Fibroblast of skin of left quadriceps (primary cell): ENCODE measurements at places on chromosomes 12 and 14.

GRCh38 chr14:99128185-99128584 lies 143.8 kb downstream of the BCL11B start:
- no peak for DNase-seq

GRCh38 chr12:130127532-130127911 lies 34.7 kb upstream of the FZD10 start:
- no peak for DNase-seq

GRCh38 chr12:78534311-78534710 lies 330.3 kb upstream of the SYT1 start:
- DNase-seq, result no peak

- no peak for DNase-seq
These were observed 7.4 kb downstream of the MOK start for GRCh38 chr14:102297436-102298170.

DNA sequence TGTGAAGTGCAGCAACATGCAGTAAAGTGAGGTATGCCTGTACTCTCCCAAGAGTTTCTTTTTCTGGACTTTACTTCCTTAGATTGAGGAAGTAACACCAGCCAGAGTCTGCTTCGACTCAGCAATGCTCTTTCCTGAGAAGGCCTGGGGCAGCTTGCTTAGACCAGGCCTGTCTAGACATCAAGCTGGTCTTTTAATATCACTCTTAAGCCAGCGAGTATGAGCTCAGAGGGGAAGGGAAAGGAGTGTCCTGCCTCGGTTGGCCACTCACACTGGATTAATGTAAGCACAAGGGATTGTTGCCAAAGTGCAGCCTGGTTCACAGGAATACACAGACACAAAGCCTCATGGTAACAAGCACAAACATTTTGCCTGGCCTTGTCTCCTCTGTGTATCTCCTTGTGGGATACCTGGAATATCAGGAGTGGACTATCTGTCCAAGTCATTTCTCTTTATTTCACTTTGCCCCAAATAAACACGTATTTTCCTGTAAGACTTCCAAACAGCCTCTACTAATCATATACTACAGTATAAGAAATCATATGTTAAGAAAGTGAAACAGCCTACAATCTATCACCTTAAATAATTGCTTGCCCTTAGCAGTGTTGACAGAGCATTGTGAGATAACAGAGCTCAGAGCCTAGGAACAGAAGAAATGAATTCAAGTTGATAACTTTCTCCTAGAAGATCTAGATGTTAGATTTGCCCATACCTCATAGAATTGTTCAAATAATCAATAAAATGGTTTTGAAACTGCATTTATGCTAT lies 121.2 kb upstream of the DAAM1 start:
- no peak for DNase-seq

DNA sequence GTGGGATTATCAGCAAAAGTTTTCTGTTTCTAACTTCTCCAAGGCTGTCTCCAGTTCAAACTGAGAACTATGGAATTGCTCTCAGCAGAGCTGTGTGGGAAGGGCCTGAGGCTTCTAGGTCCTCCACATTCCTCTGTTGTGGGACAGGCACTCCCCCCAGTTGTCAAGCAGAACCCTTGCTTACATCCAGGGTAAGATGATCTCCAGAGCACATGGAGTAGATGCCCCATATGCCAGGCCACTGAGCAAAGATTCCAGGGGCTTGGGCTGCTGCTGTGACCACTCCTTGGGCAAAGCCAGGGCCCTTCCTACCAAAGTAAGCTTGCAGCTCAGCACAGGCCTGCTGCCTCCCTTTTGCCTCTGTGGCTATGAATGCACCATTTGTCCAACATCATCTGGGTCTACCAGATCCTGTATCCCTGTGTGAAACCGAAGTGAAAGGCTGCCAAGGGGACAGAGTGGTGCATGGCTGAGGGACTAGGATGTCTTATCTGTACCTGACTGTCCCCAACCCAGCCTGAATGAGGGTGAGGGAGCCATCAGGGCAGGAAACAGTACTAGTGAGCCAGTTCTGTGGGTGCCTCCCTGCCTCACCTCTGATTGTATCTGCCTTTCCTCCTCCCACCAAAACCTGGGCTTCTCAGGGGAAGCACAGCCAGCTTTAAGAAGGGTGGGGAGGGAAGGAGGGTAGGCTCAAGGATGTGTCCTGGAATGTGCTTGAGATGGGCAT lies 13.1 kb upstream of the ESPL1 start:
- DNase-seq, result no peak

DNA sequence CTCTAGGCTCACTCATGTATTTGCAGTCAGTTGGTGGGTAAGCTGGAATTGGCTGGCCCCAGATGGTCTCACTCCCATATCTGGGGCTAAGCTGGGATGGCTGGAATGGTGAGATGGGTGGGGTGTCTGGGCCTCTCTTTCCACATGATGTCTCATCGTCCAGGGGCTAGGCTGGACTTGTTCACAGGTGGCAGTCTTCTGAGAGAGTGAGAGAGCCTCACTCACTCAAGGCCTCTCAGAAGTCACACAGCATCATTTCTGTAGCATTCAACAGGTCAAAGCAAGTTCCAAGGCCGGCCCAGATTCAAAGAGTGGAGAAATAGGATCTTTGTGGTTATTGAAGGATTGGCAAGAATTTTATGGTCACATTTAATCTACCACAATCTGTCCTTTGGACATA lies 102.7 kb downstream of the UNC79 start:
- DNase-seq, result no peak

GRCh38 chr12:132449565-132450417 lies 40.2 kb upstream of the FBRSL1 start:
- no peak for DNase-seq

- no peak for DNase-seq
These were observed 301.3 kb downstream of the AEBP2 start for GRCh38 chr12:19740472-19741131.
